Thyroid gland (tissue), 4 donors: ENCODE measurements at places on chromosomes 6 and 20. TPM values are rescaled to one million over a fixed set of nuclear protein-coding genes. Genes with fewer than 3 reads are reported as not detected.

Gene STX16
- total RNA-seq, result 52.5 TPM

Gene SGK2
- 0.93 TPM for total RNA-seq

Gene LAMP5
- not detected for total RNA-seq

Gene FAM120B
- total RNA-seq, result 38.4 TPM

Gene HCK
- total RNA-seq, result 5.8 TPM

Gene GATA5
- 0.33 TPM for total RNA-seq

Gene TFAP2B
- not detected for total RNA-seq

Gene ZNF292
- total RNA-seq, result 55.5 TPM

Gene NKAIN4
- total RNA-seq, result not detected

DNA sequence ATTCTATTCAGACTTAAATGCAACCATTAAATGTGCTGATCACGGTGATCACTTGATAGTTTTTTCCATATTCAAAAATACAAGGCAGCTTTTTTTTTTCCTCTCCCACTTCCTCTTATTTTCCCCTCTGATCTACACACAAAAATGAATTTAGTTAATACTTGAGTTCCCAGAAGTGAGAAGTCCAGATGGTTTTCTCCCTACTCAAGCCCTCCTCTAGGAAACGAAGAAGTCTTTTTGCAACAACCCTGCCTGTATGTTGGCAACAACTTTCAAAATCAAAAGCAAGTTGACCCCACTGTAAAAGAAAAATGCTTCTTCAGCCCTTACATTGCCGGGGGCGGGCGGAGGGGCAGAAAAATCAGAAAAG, 24.3 kb downstream of the ARHGAP18 start:
- H3K4me1 ChIP-seq, result peaks cover 29% of the 10 kb centered on the region
- no peak overlapping the region for H3K4me3 ChIP-seq
- no peak for DNase-seq
- no peaks in the 10 kb centered on the region for H3K36me3 ChIP-seq

GRCh38 chr6:26390531-26390930, 7.6 kb downstream of the BTN2A2 start:
- H3K4me1 ChIP-seq, result no peaks in the 10 kb centered on the region
- no peak for DNase-seq
- H3K27ac ChIP-seq, result no peak overlapping the region
- peaks cover 7% of the 10 kb centered on the region for H3K36me3 ChIP-seq
- no peak overlapping the region for H3K4me3 ChIP-seq
- no peaks in the 10 kb centered on the region for H3K27me3 ChIP-seq

GRCh38 chr6:108156180-108156937, 9.5 kb upstream of the NR2E1 start:
- DNase-seq, result no peak
- no peaks in the 10 kb centered on the region for H3K36me3 ChIP-seq
- no peak overlapping the region for H3K4me3 ChIP-seq
- H3K4me1 ChIP-seq, result peaks cover 13% of the 10 kb centered on the region
- peaks cover 40% of the 10 kb centered on the region for H3K27me3 ChIP-seq
- no peak overlapping the region for H3K27ac ChIP-seq

DNA sequence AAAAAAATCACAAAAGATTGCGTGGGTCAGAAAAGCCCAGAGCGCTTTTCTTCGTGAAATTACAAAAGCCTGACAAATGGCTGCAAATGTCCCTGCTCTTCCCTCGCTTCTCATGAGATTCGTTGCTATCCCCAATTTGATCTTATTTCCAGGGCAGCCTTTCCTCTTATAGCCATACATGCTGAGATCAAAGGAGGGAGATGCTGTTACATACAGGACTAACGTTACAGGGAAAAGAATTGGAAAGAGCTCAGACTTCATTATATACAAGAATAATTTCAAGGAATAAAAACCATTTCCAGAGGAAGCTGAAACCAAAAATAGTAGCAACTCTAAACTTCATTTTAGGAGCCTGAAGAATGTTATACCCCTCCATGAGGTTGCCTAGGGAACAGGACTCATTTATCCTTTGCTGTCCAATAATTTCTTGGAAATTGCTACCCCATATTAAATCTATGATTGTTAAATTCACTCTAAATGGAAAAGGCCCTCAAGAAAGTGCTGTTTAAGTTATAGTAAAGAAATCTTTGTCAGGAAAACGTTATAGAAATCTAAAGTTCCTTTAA, 81.0 kb downstream of the METTL24 start:
- DNase-seq, result no peak
- H3K4me3 ChIP-seq, result no peak overlapping the region
- no peaks in the 10 kb centered on the region for H3K36me3 ChIP-seq

DNA sequence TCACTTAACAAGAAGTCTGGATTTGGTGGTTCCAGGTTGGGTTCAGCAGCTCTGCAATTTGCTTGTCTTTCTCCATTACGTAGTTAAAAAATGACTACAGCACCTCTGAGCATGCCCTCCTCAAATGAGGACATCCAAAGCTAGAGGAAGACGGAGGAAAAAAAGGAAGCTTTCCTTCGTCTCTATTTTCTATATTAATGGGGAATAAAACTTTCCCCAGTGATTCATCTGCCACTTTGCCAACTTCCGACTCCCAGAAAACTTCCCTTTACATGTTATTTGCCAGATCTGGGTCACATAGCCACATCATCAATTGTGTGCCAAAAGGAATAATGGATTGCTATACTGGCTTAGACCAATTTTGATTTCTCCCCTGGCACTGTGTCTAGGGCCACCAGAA, 69.5 kb downstream of the ZFAND3 start:
- DNase-seq, result no peak
- peaks cover 21% of the 10 kb centered on the region for H3K4me1 ChIP-seq
- no peak overlapping the region for H3K27ac ChIP-seq
- no peaks in the 10 kb centered on the region for H3K36me3 ChIP-seq
- H3K27me3 ChIP-seq, result no peaks in the 10 kb centered on the region

GRCh38 chr20:47688385-47689381, 96.6 kb downstream of the SULF2 start:
- no peaks in the 10 kb centered on the region for H3K4me1 ChIP-seq
- no peaks in the 10 kb centered on the region for H3K27me3 ChIP-seq
- DNase-seq, result no peak
- no peak overlapping the region for H3K4me3 ChIP-seq

DNA sequence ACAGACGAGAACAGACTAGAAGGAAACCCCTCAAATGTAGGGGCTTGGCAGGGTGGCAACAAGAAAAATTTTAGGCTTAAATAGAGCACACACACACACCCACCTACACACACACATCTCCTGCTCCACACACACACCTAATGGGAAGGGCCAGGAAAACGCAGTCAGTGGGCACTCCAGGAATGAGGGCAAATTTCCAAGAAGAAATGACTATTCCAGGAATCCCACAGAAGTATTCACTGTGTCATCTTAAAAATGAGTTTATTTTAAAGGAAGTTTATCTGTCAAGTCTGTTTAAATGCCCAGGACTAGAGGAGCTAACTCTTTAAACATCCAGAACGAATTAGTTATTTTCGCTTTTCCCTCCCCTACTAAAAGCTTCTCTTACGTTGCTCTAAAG, 13.0 kb downstream of the ALDH8A1 start:
- H3K36me3 ChIP-seq, result no peaks in the 10 kb centered on the region
- DNase-seq, result no peak
- H3K4me3 ChIP-seq, result no peak overlapping the region

- H3K4me1 ChIP-seq, result no peaks in the 10 kb centered on the region
- no peak overlapping the region for H3K4me3 ChIP-seq
- no peaks in the 10 kb centered on the region for H3K36me3 ChIP-seq
- H3K27ac ChIP-seq, result no peak overlapping the region
- no peaks in the 10 kb centered on the region for H3K27me3 ChIP-seq
Observed at GRCh38 chr6:128117916-128118315, 217.1 kb upstream of the THEMIS start.

- peak overlapping the region; percentile 70 for H3K27ac ChIP-seq
- peaks cover 96% of the 10 kb centered on the region for H3K36me3 ChIP-seq
- peak; percentile 72 for DNase-seq
- H3K27me3 ChIP-seq, result no peaks in the 10 kb centered on the region
- peaks cover 53% of the 10 kb centered on the region for H3K4me1 ChIP-seq
Observed at GRCh38 chr6:36971921-36972673, 13.9 kb downstream of the MTCH1 start.

DNA sequence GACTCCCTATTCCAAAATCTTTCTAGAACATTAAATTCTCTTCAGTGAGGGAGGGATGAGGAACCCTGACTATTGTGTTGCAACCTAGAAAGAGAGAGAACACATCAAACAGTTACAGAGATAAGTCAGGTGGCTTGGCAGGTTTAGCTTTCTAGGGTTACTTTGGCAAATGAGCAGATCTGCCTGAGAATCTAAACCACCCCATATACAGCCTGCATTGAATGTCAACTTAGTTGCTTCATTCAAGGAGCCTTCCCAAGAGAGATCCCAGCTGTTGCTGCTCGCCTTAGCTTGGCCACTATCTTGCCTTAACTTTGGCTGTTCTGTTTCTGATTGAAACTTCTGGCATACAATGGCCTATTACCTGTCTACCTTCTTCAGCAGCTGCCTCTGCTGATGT, 74.7 kb upstream of the TCF21 start:
- H3K4me3 ChIP-seq, result no peak overlapping the region
- DNase-seq, result no peak
- H3K27ac ChIP-seq, result no peak overlapping the region

DNA sequence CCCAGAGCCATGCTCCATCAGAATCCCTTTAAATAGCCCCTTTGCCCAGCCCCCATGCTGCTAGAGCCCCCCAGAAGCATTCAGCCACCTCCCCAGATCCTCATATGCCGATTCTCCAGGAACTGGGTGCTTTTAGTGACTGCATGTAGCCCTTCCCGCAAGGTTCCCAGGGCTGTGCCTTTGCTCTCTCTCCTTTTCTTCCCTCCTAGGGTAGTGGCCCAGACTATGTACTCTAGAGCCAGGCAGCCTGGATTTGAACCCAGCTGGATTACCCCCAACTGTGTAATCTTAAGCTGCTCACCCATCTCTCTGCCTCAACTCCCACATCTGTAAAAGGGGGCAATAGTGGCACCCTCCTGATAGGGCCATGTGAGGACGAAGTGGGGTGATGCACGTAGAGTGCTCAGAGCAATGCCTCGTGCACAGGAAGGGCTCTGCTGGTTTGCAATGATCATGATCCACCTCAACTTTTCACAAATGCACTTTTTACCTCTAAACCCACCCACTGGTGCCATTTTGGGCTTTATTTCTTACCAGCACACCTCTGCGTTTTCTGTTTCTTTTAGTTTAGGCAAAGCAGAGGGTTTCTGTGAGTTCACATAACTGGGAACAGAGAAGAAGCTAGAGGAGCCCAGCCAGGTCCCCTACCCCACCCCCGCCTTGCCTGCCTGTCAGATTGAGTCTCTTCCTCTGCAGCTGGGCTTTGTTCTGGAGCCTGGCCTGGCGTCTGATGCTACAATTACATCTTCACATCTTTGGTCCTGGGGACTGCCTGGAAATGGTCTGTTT, 396.5 kb downstream of the RNGTT start:
- DNase-seq, result no peak
- no peak overlapping the region for H3K4me3 ChIP-seq
- no peak overlapping the region for H3K27ac ChIP-seq
- H3K4me1 ChIP-seq, result no peaks in the 10 kb centered on the region

- H3K4me1 ChIP-seq, result no peaks in the 10 kb centered on the region
- no peak overlapping the region for H3K4me3 ChIP-seq
- H3K27ac ChIP-seq, result no peak overlapping the region
- no peaks in the 10 kb centered on the region for H3K36me3 ChIP-seq
- no peaks in the 10 kb centered on the region for H3K27me3 ChIP-seq
Observed at GRCh38 chr20:5770987-5771318, 20.8 kb downstream of the SHLD1 start.

- H3K27ac ChIP-seq, result no peak overlapping the region
- H3K36me3 ChIP-seq, result no peaks in the 10 kb centered on the region
Observed at GRCh38 chr20:44022464-44022863, 107.8 kb downstream of the TOX2 start.

DNA sequence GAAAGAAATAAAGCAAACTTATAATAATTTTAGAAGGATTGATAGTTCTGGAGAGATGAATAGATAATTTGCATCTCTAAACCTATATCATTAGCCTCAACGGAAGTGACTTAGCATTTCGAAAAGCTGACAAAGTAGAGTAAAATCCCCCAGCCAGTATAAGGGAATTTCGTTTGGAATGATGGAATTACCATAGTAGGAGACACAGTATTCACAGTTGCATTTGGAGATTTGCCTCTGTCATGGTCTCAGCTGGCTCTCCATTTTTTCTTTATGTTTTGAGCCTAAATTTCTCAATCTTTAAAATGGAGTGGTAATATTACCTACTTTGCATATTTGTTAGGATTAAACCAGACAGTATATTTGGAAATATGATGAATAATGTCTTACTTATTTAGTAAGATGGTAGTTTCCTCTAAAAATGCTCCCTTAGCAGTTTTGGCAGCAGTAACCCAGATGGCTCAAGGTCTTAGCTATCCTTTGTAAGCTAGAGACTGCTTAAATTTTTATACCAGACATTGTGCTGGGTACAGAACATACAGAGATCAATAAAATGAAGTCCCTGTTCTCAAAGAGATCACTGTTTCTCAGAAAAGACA, 58.2 kb downstream of the SMAP1 start:
- no peaks in the 10 kb centered on the region for H3K4me1 ChIP-seq
- H3K4me3 ChIP-seq, result no peak overlapping the region
- DNase-seq, result no peak
- H3K27me3 ChIP-seq, result no peaks in the 10 kb centered on the region
- no peaks in the 10 kb centered on the region for H3K36me3 ChIP-seq

GRCh38 chr20:50276119-50277063, 85.8 kb downstream of the CEBPB start:
- peaks cover 39% of the 10 kb centered on the region for H3K4me1 ChIP-seq
- DNase-seq, result no peak
- H3K36me3 ChIP-seq, result no peaks in the 10 kb centered on the region

- no peaks in the 10 kb centered on the region for H3K27me3 ChIP-seq
- H3K27ac ChIP-seq, result no peak overlapping the region
- no peak overlapping the region for H3K4me3 ChIP-seq
Observed at GRCh38 chr6:145076115-145076841, 659.0 kb downstream of the EPM2A start.

DNA sequence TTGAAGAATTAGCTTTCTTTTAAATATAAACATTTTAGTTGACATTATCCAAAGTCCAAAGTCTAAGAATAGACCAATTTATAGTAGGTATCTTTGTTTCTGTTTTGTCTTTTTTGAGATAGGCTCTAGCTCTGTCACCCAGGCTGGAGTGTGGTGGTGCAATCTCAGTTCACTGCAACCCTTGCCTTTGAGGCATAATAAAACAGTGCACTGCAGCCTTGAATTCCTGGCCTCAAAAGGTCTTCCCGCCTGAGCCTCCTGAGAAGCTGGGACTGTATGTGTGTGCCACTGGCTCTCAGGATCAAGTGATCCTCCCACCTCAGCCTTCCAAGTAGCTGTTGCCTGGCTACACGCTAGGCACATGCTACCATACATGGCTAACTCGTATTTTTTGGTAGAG, 135.4 kb downstream of the REV3L start:
- no peak for DNase-seq
- H3K4me1 ChIP-seq, result no peaks in the 10 kb centered on the region
- H3K4me3 ChIP-seq, result no peak overlapping the region
- H3K27ac ChIP-seq, result no peak overlapping the region
- H3K27me3 ChIP-seq, result no peaks in the 10 kb centered on the region
- peaks cover 14% of the 10 kb centered on the region for H3K36me3 ChIP-seq

- DNase-seq, result no peak
- no peaks in the 10 kb centered on the region for H3K36me3 ChIP-seq
- no peak overlapping the region for H3K27ac ChIP-seq
- no peaks in the 10 kb centered on the region for H3K4me1 ChIP-seq
- no peaks in the 10 kb centered on the region for H3K27me3 ChIP-seq
Observed at GRCh38 chr6:73157870-73158269, 67.4 kb downstream of the KHDC1L start.
